Testis (tissue), 5 donors: ENCODE measurements at places on chromosomes 1 and 21. TPM values are rescaled to one million over a fixed set of nuclear protein-coding genes. Genes with fewer than 3 reads are reported as not detected.

- H3K36me3 ChIP-seq: no peaks in the 10 kb centered on the region
- H3K27ac ChIP-seq: no peak overlapping the region
- H3K4me3 ChIP-seq: no peak overlapping the region
- DNase-seq: no peak
- H3K4me1 ChIP-seq: peaks cover 30% of the 10 kb centered on the region
- no peaks in the 10 kb centered on the region for H3K27me3 ChIP-seq
These were observed 8.7 kb downstream of the CAPZB start for GRCh38 chr1:19476450-19477190.

- peak; percentile 74 for DNase-seq
- peak overlapping the region; percentile 100 for H3K27ac ChIP-seq
- H3K4me1 ChIP-seq: peaks cover 30% of the 10 kb centered on the region
- no peaks in the 10 kb centered on the region for H3K36me3 ChIP-seq
- no peaks in the 10 kb centered on the region for H3K27me3 ChIP-seq
These were observed 428 bp downstream of the POGZ start for GRCh38 chr1:151458802-151459330.

DNA sequence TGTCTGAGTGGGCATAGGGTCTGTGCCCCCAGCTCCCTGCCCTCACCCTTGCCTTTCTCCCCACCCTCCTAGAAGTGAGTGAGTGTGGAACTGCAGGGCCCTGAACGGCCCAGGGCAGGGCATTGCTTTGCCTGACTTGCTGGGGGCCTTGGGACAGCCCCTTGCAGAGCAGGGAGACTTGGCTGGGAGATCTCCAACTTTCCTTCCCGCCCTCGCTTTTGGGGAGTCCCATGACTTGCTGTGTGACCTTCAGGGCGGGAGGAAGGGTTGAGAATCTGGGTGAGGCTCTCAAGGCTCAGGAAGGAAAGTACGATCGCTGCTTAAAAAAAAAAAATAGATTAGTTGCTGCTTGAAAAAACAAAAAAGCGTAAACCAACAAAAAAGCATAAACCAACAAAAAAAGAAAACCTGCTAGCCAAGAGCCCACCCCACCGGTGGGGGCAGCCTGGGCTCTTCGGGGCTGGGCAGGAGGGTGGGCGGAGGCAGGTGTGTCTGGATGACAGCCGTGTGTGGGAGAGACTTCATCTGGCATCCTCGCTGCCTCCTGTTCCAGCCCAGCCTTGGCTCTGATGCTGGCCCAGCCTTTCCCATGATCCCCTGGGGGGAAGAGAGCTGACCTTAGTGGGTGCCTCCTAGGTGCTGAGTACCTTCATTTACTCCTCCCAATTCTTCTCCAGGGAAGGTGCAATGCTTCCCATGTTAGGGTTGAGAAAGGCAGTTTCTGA, 6.5 kb downstream of the NBL1 start:
- no peaks in the 10 kb centered on the region for H3K36me3 ChIP-seq
- DNase-seq: peak; percentile 60
- no peaks in the 10 kb centered on the region for H3K27me3 ChIP-seq
- H3K4me3 ChIP-seq: no peak overlapping the region

The HPCAL4 gene
- total RNA-seq: 6.9 TPM

The EFNA1 gene
- total RNA-seq: 14.5 TPM

The MAP1LC3C gene
- total RNA-seq: 0.50 TPM
